ENCODE measurements at places on chromosomes 12 and 14. TPM values are rescaled to one million over a fixed set of nuclear protein-coding genes. Genes with fewer than 3 reads are reported as not detected.

PARPBP gene
- 2.2 TPM for total RNA-seq

BATF gene
- not detected for total RNA-seq

ADIPOR2 gene
- total RNA-seq: 44.6 TPM

PRH1 gene
- total RNA-seq: 84.0 TPM

WIF1 gene
- total RNA-seq: 7.7 TPM

MYH6 gene
- total RNA-seq: 0.07 TPM

HCAR2 gene
- total RNA-seq: not detected

SLC17A8 gene
- not detected for total RNA-seq

MYRFL gene
- not detected for total RNA-seq

OASL gene
- total RNA-seq: 0.82 TPM

PGF gene
- 2.7 TPM for total RNA-seq

PLEK2 gene
- not detected for total RNA-seq

KRT82 gene
- total RNA-seq: not detected

Measured in uterus (tissue), 4 donors.